Right cardiac atrium (tissue), 5 donors: ENCODE measurements at places on chromosomes 7 and 10. TPM values are rescaled to one million over a fixed set of nuclear protein-coding genes. Genes with fewer than 3 reads are reported as not detected.

DNA sequence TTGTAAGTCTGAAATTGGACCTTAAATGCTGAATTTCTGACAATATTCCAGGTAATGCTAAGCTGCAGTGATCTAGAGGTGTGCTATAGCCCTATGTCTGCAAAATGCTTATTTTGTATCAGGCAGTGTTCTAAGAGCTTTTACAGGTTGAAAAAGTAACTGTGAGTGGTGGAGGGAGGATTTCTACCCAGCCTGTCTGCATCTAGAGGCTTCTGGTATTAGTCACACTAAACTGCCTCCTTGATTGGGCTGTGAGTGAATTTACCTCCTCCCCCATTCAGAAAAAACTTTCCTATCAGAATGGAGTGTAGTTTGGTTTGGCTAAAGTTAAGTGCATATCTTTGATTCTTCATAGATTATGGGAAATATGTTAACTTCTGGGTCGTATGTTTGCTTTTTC is 56.8 kb downstream of the BBS9 start:
- DNase-seq: no peak

DNA sequence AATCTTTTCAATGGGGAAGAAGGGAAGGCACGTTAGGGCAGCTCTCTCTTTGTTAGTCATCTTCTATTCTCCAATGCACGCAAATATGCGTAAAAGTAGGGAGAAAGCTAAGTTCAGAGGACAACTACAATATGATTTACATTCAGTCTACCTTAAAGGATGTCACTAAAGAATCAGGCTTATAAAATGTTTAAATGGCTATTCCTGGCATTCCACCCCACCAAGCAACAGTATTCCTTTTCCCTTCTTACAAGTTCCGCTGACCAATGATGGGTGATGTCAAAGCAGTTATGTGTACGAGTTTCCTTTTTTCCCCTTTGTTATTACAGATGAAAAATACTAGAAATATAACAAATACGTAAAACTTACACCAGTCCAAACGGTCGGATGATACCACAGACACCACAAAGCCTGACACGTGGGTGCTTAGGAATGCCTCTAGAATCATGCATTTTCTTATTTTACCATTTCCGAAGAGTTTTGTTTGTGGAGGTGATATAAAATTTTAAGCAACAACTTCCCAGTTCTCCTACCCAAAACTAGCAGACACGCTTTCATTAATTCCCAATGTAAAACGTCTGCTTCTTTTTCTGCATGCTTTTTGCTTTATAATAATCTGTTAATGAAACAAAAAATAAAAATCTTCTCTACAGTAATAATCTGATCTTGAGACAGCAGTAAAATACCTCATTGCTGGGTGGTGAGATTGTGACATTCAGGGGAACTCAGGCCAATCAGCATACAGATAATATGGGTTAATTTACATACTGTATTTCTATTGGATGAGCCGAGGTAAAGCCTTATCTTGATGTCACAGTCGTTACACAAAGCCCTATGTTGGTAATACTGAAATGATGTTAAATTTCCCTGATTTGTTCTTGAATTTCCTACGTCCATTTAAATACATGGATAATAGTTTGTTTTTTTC is 708 bp upstream of the GPR85 start:
- no peak for DNase-seq

DNA sequence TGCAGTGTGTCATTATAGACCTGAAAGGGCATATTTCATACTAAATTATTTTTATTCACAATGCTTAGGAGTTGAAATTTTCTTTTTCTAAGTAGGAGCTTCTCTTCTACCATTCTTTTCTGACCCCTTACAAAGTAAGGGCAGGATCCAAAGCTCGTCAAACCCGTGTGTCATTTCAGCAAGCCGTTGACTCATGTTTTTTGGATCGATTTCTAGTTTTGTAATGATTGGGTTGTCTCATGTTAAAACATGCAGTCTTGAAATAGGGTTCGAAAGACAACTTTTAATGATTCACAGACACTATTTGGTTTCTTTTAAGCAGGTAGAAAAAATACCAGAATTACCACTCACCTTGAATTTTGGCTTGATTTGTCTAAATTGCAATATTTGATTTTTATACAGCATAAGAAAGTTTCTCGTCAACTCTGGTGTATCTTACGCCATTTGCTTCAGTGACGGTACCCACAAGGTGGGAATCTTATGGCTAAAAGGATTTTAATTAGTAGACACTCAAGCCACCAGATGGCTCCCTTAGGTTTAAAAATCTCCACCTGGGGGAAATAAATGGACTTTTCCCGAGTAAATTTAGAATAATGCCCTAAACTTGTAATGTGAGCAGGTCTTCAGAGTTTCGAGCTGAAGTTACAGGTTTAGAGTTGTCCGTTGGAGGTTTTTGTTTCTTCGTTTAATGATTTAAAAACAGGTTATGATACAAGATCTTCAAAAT is 283.4 kb downstream of the CCDC3 start:
- DNase-seq: no peak

- DNase-seq: no peak
Measured at GRCh38 chr7:8822595-8822994, 389.2 kb downstream of the NXPH1 start.

- DNase-seq: peak; percentile 79
Measured at GRCh38 chr7:64463636-64464375, 99.1 kb downstream of the ZNF680 start.

- no peak for DNase-seq
Measured at GRCh38 chr7:126959649-126960048, 293.1 kb downstream of the GRM8 start.

DNA sequence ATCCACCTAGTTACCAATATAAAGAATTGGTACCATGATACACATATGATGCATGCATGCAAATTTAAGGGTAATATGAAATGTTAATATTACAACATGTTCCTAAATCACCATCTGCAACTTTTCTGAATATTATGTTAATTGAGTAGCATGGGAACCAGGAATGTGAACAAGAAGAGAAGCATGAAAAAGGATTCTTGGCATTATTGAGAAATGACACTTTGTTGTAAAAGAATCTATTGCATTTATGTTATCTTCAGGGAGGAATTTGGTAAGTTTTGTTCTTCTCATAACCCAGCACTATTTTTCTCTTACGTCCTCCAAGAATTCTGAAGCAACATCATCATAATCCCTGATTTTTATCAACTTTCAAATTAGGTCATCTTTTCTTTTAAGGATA is 159.9 kb upstream of the SLC25A13 start:
- DNase-seq: no peak

GRCh38 chr7:6637544-6638229 is 569 bp downstream of the ZNF316 start:
- DNase-seq: no peak

DNA sequence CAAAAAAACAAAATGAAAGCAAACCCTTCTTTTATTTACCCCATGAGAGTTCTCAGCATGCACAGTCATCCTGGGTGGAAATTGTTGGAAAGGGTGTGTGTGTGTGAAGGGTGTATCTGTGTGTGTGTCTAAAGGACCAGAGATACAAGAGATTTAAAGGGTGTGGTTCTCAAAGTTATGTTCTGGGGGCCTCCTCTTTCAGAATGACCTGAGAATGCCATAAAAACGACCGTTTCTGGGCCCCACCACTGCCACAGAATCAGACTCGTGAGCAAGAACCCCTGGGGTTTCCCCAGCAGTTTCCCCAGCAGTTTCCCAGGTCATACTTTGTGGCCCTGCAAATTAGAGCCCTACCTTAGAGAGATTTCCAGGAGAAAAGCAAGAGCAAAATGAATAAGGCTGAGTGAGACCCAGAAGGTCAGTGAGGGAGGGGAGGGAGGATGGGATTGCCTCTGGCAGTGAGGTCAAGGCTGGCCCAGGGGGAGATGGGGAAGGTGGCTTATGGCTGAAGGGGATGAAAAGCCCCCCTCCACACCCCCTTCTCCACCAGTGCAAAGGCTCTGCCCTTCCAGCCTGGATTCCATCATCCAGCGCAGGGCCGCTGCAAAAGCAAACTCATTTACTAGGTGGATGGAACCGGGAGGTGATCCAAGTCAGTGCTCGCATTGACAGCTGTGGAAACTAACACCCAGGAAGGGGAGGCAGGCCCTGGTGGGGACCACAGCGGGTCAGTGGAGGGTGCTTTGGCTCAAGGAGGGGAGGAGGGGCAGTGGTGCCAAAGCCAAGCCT is 10.2 kb downstream of the PYROXD2 start:
- DNase-seq: no peak

DNA sequence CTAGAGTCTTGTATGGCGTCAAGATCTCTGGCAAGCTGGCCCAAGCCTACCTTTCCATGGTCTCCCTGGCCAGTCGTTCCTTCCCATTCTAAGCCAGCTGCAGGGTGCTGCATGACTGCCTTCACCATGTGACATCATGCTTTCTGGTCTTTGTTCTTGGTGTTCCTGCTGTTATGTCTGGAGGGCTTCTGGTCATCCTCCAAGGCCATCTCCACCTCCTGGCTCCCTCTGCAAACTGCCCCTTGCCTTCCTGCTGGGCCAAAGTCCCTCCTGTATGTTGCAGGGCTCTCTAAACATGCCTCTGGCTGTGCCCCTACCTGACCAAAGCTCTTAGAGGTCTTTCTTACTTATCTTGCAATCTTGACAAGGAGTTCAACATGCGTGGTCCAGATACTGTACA is 44.4 kb upstream of the SHH start:
- DNase-seq: no peak

DNA sequence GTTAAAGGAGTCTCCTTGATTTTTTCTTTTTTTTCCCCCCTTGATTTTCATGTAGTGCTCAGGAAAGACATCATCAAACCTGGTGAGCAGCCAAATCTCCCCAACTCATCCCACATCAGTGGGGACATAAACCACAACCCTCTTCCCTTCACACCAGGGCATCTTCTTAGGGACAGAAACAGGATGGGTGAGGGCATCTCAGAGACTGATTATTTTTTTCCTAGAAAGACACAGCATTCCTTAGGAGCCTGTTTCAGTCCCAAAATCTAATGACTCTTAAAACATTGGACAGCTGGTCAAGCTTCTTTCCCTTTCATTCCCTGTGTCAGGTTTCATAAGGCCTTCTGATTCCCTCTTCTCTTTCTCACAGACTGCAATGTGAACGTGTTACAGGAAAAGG is 31.5 kb upstream of the GSAP start:
- DNase-seq: no peak

- DNase-seq: no peak
Measured at GRCh38 chr7:40507166-40507565, 372.4 kb downstream of the SUGCT start.

DNA sequence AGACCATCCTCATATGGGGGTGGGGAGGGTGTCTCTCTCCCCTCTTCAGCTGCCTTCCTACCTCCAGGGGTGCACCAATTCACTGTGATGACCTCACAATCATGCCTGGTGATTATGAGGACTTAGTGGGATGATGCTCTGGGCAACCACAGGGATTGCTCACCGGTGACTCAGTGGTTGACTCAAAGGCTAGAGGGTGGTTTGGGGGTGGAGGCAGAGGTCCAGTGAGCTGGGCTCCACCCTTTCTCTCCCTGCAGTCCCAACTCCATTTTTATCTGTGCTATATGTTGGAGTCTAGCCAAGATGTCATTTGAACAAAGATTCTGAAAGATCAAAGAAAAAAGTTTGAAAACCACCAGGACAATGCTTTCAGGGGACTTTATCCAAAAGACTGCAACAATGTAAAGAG is 286.9 kb downstream of the KCNMA1 start:
- DNase-seq: peak; percentile 68

The TET1 gene
- total RNA-seq: 5.2 TPM

The WNT8B gene
- not detected for total RNA-seq

The NFKB2 gene
- total RNA-seq: 16.4 TPM

The COMMD3 gene
- 86.3 TPM for total RNA-seq

The MRPS33 gene
- 99.4 TPM for total RNA-seq
